IMR-90 (cell line): ENCODE measurements at places on chromosomes 2 and 18. TPM values are rescaled to one million over a fixed set of nuclear protein-coding genes. Genes with fewer than 3 reads are reported as not detected.

Gene RRM2
- 53.6 and 75.5 TPM in 2 replicates for total RNA-seq

Gene LIPG
- total RNA-seq, result under 0.01 TPM in 1 of 2 replicates, not detected in the other

Gene TRIM54
- total RNA-seq, result under 0.01 TPM in 1 of 2 replicates, not detected in the other

Gene POTEI
- total RNA-seq, result not detected in 2 replicates

Gene SPC25
- 2.0 and 5.6 TPM in 2 replicates for total RNA-seq

Gene GCG
- not detected in 2 replicates for total RNA-seq

Gene ZNF407
- total RNA-seq, result 20.1 and 25.6 TPM in 2 replicates

Gene ZCCHC2
- 2.2 and 3.6 TPM in 2 replicates for total RNA-seq

Gene FMNL2
- total RNA-seq, result 10.9 and 15.6 TPM in 2 replicates

Gene ACSL3
- 84.2 and 96.4 TPM in 2 replicates for total RNA-seq

Gene SLC9A4
- total RNA-seq, result not detected in 2 replicates

Gene CCL20
- total RNA-seq, result not detected in 2 replicates

Gene ICA1L
- total RNA-seq, result 1.8 and 1.9 TPM in 2 replicates

Gene TNFAIP6
- total RNA-seq, result 2.2 and 2.9 TPM in 2 replicates

Gene UPP2
- not detected in 2 replicates for total RNA-seq

Gene UGT1A10
- total RNA-seq, result not detected in 2 replicates

Gene XIRP2
- 0.18 and 0.28 TPM in 2 replicates for total RNA-seq

Gene CTAGE1
- total RNA-seq, result under 0.01 TPM in 1 of 2 replicates, not detected in the other

Gene RALB
- total RNA-seq, result 53.6 and 75.3 TPM in 2 replicates

Gene CLEC4F
- total RNA-seq, result not detected in 2 replicates

Gene OSR1
- 12.4 and 14.7 TPM in 2 replicates for total RNA-seq

Gene LYG1
- not detected in 2 replicates for total RNA-seq

Gene DNAJC5G
- total RNA-seq, result not detected in 2 replicates

Gene AQP12B
- not detected in 2 replicates for total RNA-seq

Gene MROH2A
- total RNA-seq, result not detected in 2 replicates

Gene MSTN
- under 0.01 TPM in 1 of 2 replicates, not detected in the other for total RNA-seq

Gene SLC25A52
- total RNA-seq, result not detected in 2 replicates

Gene LYPD6B
- total RNA-seq, result under 0.01 TPM in 1 of 2 replicates, not detected in the other

Gene EHD3
- total RNA-seq, result 34.4 and 39.8 TPM in 2 replicates

Gene SIX3
- total RNA-seq, result not detected in 2 replicates

Gene MALL
- total RNA-seq, result 1.6 and 2.2 TPM in 2 replicates

Gene PTRHD1
- total RNA-seq, result 11.7 and 17.2 TPM in 2 replicates

Gene FAM237A
- total RNA-seq, result not detected in 2 replicates

Gene PDCD1
- not detected in 2 replicates for total RNA-seq

Gene SELENOI
- total RNA-seq, result 25.0 and 25.1 TPM in 2 replicates

Gene LYPD6
- total RNA-seq, result 0.90 and 1.4 TPM in 2 replicates

Gene ALLC
- total RNA-seq, result not detected in 2 replicates

Gene REG3G
- total RNA-seq, result not detected in 2 replicates
